ENCODE measurements at places on chromosomes 5 and 9. TPM values are rescaled to one million over a fixed set of nuclear protein-coding genes. Genes with fewer than 3 reads are reported as not detected.

Gene BDP1
- total RNA-seq: 15.1 TPM

Gene KCNV2
- total RNA-seq: not detected

Gene CCL28
- 1.5 TPM for total RNA-seq

Gene SCGB3A2
- 0.95 TPM for total RNA-seq

Gene SLC23A1
- not detected for total RNA-seq

Gene NDOR1
- 6.5 TPM for total RNA-seq

Gene DBH
- 0.09 TPM for total RNA-seq

Gene DRD1
- total RNA-seq: not detected

Gene COL5A1
- 29.5 TPM for total RNA-seq

Gene IFNA14
- total RNA-seq: not detected

Gene CCDC187
- total RNA-seq: not detected

Gene KIF4B
- not detected for total RNA-seq

Gene TMEFF1
- total RNA-seq: 0.34 TPM

Gene CDH18
- not detected for total RNA-seq

Gene GPR21
- 1.0 TPM for total RNA-seq

Gene NEUROG1
- not detected for total RNA-seq

Gene GNA14
- 4.4 TPM for total RNA-seq

Gene SRP19
- 21.4 TPM for total RNA-seq

Gene ANKRD55
- 0.20 TPM for total RNA-seq

Gene TLX3
- not detected for total RNA-seq

Gene RANBP3L
- 1.2 TPM for total RNA-seq

Gene C7
- 636 TPM for total RNA-seq

Gene CNTNAP3
- 16.3 TPM for total RNA-seq

Gene CCL21
- 1.3 TPM for total RNA-seq

Gene SPINK5
- 2.3 TPM for total RNA-seq

Gene PNPLA7
- total RNA-seq: 7.6 TPM

Gene GAPT
- 0.94 TPM for total RNA-seq

Gene ENG
- total RNA-seq: 462 TPM

Gene FOXD4L6
- total RNA-seq: not detected

Gene NXNL2
- total RNA-seq: not detected

Gene PCDHA11
- total RNA-seq: 0.06 TPM

Gene RMRP
- total RNA-seq: 21,811 TPM

Gene C9orf153
- total RNA-seq: 0.35 TPM

Gene ITGA2
- total RNA-seq: 5.2 TPM

Gene HRH2
- 31.2 TPM for total RNA-seq

Gene INPP5E
- total RNA-seq: 12.3 TPM

Gene FOXD4L4
- 0.12 TPM for total RNA-seq

Gene FAM78A
- total RNA-seq: 63.8 TPM

Gene UBE2QL1
- total RNA-seq: 13.5 TPM

Gene TOPORS
- 8.6 TPM for total RNA-seq

Gene PRUNE2
- 30.5 TPM for total RNA-seq

Gene ZFP37
- 2.4 TPM for total RNA-seq

Gene FGF10
- 3.7 TPM for total RNA-seq

Gene ZNF879
- 6.2 TPM for total RNA-seq

Gene MARCOL
- not detected for total RNA-seq

Gene SPINK4
- total RNA-seq: not detected

Gene CATSPER3
- total RNA-seq: 0.54 TPM

Gene IL5
- total RNA-seq: not detected

Gene EXD3
- total RNA-seq: 12.6 TPM

Gene PHYKPL
- total RNA-seq: 53.6 TPM

Gene CFAP90
- total RNA-seq: not detected

Gene SLC1A3
- 37.6 TPM for total RNA-seq

Gene F2RL2
- 0.32 TPM for total RNA-seq
